ENCODE measurements at places on chromosomes 7 and 10.

- no peak for DNase-seq
These were observed 264.3 kb downstream of the SEMA3A start for GRCh38 chr7:83930262-83930661.

- no peak for DNase-seq
These were observed 33.9 kb downstream of the PTER start for GRCh38 chr10:16470747-16471146.

DNA sequence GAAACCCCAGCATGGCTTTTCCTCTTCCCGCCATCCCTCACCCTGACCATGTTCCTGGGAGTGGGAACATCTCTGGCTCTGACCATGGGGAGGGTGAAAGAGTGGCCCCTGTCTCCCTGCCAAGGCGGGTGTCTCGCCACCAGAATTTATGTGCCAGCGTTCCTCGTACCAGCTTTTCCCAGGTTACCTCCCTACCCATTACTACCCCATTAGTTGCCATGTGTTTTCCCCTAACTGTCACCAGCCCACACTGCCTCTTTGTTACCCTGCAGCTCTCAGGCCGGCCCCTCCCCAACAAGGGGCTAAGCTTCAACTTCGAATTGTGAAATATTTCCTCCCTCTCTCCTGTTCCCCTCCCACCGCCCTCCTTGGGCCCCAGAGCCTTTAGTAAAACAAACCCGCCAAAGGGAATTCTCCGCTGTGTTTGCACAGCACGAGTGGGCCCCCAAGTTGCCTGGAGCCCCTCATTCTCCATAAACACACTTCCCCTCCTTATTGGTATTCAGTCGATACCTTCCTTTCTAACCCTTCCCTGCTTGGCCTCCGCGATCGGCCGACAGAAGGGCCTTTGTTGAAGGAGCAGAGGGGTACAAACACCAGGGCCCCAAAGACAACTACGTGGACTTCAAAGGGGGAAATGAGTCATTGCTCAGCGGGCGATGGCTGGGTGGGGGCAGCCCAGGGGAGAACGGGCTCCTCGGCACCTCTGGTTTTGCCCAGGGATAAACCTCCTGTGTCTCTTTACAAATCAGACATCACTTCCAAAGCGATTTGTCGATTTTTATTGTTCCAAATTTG lies 45.5 kb downstream of the SLIT1 start:
- no peak for DNase-seq

- DNase-seq = no peak
These were observed 14.1 kb upstream of the NDUFA5 start for GRCh38 chr7:123571684-123572083.

DNA sequence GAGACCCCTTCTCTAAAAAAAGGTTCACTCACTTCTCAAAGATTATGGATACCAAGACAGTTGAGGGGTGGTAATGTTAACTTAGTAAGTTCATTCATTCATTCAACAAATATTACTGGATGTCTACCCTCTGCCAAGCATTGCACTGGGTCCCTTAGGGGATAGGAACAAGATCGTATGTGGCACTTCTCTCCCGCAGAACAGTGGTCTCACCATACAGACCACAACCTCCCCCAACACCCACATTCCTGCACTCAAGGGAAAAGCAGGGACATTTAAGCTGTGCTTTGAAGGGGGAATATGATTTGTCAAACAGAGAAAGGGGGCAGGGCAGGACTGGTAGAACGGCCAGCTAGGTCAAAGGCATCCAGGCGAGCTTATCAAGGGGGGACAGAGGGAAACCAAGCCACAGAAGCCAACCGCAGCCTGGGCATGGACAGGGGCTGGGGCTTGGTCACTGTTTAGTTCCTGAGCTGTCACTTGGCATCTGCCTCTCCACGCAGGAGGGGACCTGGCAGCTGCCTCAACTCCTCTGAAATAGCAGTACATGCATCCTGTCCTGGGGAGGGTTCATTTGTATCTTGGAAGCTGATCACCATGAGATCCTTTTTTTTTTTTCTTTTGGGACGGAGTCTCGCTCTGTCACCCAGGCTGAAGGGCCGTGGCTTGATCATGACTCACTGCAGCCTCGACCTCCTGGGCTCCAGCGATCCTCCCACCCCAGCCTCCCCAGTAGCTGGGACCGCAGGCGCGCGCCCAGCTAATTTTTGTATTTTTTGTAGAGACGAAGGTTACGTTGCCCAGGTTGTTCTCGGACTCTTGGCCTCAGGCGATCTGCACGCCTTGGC lies 949 bp upstream of the CLIP2 start:
- no peak for DNase-seq

GRCh38 chr7:77498659-77499379 lies 38.3 kb upstream of the PTPN12 start:
- DNase-seq = no peak

GRCh38 chr7:19587291-19587690 lies 121.5 kb downstream of the POLR1F start:
- no peak for DNase-seq

DNA sequence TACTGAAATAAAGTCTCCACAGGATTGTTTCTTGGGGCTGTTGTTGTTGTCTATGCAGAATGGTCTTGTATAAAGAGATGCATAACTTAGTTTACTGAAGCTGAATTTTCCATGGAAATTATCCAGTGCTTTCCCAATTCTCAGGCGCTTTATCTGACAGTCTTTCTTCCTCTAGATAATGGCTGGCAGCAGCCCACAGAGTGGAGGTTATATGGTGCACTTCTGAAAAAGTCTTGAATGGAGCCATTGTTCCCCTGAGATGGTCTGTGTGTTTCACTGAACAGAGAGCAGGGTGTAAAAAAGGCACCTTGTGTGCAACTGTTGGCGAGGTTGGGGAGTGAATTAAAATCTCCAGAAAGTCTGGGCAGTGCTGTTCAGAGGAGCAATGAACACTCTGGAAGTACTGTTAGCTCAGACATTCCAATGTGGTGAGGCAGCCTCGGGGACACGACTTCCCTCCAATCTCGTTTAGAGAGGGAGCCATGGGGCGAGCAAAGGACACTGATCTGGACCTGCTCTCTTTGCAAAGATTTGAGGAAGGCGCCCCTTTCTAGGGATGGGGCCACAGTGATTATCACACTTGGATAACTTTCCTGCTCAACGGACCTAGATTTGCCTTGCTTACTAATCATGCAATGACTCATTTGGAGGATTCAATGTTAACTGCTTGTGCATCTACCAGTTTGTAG lies 2.0 kb upstream of the PLCE1 start:
- no peak for DNase-seq

DNA sequence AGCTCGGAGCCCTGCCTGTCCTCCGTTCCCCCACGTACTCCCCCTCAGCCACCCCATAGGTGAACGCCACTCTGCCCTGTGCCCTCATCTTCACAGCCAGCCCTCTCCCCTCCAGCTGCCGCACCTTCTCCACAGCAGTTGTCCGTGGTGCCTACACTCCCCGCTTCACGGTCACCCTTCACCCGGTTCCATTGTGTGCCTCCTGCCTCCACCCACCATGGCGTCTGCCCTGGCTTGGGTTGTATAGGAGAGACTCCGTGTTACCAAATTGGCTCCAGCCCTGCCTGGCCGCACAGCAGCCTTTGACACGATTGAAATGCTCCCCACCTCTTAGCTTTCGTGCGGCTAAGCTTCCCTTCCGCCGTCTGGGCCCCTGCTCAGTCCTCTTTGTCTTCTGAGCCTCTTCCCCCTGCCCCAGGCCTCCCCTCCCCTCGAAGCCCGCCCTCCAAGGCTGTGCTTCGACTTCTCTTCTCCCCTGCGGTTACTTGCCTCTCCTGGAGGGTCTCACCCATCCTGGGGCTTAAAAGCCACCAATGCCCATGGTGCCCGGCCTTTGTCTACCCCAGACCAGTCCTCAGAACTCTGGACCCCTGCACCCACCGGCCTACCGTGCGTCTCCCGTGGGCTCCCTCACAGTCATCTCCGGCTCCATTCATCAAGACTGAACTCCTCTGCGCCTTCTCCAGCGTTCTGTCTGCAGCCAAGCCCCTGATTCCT lies 18.5 kb upstream of the NODAL start:
- DNase-seq = no peak

GRCh38 chr10:95767884-95768556 lies 12.1 kb downstream of the ENTPD1 start:
- DNase-seq = no peak

GRCh38 chr7:135410543-135410942 lies 99.4 kb downstream of the CNOT4 start:
- no peak for DNase-seq

GRCh38 chr10:100735337-100736143 lies 9.8 kb upstream of the PAX2 start:
- DNase-seq = no peak

GRCh38 chr7:154255324-154255723 lies 203.1 kb downstream of the DPP6 start:
- DNase-seq = no peak

- DNase-seq = no peak
These were observed 22.0 kb downstream of the WAC start for GRCh38 chr10:28554952-28555351.

- DNase-seq = no peak
These were observed 382.7 kb upstream of the FOXK1 start for GRCh38 chr7:4299431-4299830.

DNA sequence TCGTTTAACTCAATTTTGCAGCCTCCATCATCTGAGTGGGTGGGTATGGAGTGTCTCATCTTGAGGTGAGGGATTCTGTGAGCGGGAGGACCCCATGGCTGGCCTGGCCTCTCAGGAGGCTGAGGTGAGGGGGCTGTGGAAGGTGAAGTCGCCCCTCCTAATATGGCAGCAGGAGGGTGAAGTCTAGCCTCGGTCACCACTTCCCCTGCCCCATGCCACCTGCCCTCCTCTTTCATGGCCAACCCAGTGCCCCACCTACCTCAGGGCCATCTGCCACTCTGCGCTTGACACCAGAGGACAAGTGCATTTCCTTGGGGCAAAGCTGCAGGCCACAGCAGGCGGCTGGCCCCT lies 8.7 kb downstream of the RASGEF1A start:
- no peak for DNase-seq

DNA sequence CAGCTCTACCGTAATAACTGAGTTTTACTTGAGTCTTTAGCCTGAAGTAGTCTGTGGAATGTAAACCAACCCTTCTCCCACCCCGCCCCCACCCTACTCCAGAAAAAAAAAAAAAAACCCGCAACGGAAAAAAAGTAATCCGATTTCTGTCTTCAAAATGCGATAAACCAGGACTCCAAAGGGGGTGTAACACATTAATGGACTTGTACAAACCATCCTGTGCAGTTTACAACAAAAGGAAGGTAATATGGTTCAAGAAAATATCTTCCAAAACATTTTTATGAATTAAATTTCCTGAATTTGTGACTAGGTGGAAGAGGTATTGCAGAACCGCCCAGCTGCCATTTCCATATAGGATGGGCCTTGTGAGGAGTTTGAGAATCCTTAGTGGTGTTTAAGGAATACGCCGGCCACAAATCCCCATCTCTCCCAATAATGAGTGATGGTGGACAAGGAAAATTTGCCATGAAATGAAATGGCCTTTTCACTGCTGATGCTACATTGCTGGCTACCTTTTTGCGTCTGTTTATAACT lies 10.6 kb downstream of the SKIDA1 start:
- DNase-seq = no peak

DNA sequence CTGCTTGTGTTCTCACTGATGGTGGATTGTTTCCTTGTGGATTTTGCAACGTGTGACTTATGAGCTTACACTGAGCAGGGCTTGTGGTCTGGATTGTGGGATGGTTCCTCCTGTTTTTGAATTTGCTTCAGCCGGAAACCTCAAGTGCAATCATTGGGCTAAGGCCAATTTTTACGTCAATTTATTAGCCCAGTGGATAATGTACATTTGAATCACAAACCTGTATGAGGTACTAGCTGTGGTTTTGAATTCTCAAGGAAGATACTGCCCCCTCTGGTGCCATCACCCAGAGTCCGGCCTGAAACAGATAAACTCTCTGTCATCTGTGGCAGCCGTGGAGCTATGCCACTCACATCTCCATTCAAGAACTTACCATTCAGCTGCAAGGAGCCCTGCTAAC lies 7.3 kb upstream of the ZNF777 start:
- no peak for DNase-seq

GRCh38 chr10:12533151-12533550 lies 183.8 kb downstream of the CAMK1D start:
- no peak for DNase-seq

DNA sequence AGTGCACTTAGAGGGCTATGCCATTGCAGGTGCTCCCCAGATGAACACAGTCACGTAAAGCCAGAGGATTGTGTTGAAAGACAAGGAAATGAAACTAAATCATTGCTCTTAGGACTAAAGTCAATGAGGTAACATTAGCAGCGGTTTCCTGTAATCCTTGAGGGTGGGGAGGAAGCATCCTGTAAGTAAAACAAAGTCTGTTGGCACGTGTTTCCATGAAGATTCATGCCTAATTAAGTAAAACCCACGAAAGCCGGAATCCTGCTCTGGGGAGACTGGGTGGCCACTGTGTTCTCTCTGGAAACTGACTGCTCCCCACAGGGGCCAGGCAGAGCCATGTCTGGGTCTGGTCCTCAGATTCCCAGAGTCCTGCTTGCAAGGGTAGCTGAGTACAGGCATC lies 18.3 kb downstream of the STEAP1B start:
- no peak for DNase-seq

GRCh38 chr10:98268694-98269431 lies 869 bp upstream of the LOXL4 start:
- DNase-seq = no peak

DNA sequence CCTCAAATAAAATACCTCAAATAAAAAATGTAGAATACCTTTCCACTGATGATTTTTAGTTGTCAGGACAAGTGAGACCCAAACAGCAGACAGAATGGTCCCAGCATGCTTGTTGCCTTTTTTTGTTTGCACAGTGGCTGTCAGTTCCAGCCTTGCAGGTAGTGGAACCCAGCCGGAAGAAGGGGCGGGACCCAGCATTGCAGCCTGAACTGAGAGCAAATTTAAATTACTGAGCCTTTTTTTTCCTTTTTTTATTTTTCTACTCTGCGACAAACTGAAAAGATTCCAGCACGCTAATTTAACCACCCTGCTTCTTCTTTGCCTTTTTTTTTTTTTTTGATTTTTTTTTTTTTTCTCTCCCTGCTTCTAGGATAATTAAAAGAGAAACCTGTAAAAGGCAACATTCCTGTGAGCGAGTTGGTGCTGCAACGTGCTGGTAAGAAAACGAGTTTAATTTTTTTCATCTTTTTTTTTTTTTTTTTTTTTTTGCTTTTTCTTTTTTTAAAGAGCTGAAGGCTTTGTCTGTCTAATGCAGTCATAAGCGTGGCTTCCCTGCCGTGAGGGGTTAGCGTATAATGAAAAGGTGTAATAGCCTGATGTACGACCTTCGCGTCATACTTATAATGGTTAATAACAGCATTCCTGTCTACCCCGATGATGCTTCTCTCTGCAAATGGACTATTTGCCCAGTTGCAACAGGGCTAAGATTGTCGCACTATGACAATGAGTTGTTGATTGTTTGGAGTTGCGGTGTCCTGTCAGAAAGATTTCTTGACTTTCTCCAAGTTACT lies 555.3 kb upstream of the CELF2 start:
- no peak for DNase-seq

- no peak for DNase-seq
These were observed 41.1 kb upstream of the DLG5 start for GRCh38 chr10:77967611-77968022.

GRCh38 chr7:65798111-65799075 lies 74.5 kb upstream of the VKORC1L1 start:
- DNase-seq = peak; percentile 51
